ENCODE measurements at places on chromosomes 7 and 10. TPM values are rescaled to one million over a fixed set of nuclear protein-coding genes. Genes with fewer than 3 reads are reported as not detected.

GRCh38 chr10:30944005-30944404 lies 87.7 kb downstream of the ZNF438 start:
- no peak overlapping the region for H3K4me3 ChIP-seq
- peaks cover 15% of the 10 kb centered on the region for H3K4me1 ChIP-seq
- H3K27ac ChIP-seq = no peak overlapping the region
- ATAC-seq = no peak
- H3K27me3 ChIP-seq = no peaks in the 10 kb centered on the region

DNA sequence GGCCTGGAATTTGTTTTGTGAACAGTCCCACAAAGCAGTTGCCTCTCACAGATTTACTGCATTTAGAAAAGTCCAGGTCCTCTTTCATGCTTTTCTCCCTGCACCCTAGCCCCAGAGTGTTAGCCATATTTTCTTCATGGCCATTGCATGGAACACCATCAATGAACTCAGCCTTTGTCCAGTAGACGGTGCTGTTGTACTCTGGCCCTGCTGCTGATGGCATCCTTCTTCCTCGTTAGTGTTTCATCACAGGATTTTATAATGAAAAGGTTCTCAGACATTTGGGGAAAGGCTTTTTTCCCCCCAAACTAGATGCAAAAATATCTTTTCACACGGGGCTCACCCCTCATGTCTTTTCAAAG lies 93.0 kb upstream of the SLC25A13 start:
- ATAC-seq = no peak
- no peaks in the 10 kb centered on the region for H3K36me3 ChIP-seq
- no peaks in the 10 kb centered on the region for H3K4me1 ChIP-seq
- H3K27ac ChIP-seq = no peak overlapping the region
- no peaks in the 10 kb centered on the region for H3K27me3 ChIP-seq
- H3K4me3 ChIP-seq = no peak overlapping the region

DNA sequence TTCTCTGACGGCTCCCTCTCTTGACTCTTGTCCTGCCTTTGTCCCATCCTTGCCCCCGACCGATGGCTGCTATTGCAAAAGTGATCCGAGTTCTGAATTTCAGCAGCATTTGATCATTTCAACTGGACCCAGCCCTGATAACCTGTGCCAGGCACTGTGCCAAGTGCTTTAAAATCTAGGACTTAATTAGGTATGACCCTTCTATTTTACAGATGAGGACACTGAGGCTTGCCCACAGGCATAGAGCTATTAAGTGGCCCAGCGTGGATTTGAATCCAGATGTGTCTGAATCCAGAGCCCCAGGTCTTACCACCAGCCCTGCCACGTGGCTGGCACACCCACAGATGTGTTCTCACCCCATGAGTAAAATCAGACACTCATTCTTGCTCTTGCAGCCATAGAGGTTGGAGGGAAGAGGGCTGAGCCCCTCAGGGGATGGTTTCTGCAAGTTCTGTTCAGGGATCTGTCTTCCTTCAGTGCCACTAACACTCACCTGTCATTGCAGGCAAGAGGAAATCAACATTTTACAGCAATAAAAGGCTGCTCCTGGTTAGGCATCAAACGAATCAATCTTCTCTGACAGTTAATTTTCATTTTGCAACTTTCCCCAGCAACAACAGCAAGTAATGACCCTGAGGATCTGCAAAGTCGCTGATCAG lies 101.2 kb downstream of the GRID1 start:
- H3K36me3 ChIP-seq = no peaks in the 10 kb centered on the region
- no peak for ATAC-seq
- H3K27ac ChIP-seq = no peak overlapping the region
- H3K4me1 ChIP-seq = no peaks in the 10 kb centered on the region
- no peak overlapping the region for H3K4me3 ChIP-seq
- H3K27me3 ChIP-seq = peaks cover 86% of the 10 kb centered on the region

DNA sequence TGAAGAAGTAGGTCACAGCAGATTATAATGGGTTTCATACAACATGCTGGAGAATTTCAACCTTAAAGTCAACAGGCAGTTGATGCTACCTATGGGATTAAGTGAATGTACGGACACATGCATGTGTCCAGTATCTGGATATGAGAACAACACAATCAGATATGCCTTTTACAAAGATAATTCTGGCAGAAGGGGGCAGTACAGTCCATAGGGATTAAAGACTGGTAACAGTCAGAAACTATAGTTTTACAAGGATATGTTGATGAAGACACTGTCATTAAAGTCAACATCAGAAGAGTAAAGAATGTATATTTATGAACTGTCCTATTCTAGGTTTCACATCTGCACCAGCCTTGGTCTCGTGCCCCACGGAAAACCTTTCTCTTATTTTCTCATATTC lies 41.5 kb downstream of the ANKMY2 start:
- H3K36me3 ChIP-seq = no peaks in the 10 kb centered on the region
- no peak overlapping the region for H3K27ac ChIP-seq
- H3K27me3 ChIP-seq = no peaks in the 10 kb centered on the region
- no peaks in the 10 kb centered on the region for H3K4me1 ChIP-seq

GRCh38 chr10:3765146-3765545 lies 19.9 kb downstream of the KLF6 start:
- H3K27me3 ChIP-seq = no peaks in the 10 kb centered on the region
- no peaks in the 10 kb centered on the region for H3K4me1 ChIP-seq
- no peak for ATAC-seq
- no peak overlapping the region for H3K27ac ChIP-seq

DNA sequence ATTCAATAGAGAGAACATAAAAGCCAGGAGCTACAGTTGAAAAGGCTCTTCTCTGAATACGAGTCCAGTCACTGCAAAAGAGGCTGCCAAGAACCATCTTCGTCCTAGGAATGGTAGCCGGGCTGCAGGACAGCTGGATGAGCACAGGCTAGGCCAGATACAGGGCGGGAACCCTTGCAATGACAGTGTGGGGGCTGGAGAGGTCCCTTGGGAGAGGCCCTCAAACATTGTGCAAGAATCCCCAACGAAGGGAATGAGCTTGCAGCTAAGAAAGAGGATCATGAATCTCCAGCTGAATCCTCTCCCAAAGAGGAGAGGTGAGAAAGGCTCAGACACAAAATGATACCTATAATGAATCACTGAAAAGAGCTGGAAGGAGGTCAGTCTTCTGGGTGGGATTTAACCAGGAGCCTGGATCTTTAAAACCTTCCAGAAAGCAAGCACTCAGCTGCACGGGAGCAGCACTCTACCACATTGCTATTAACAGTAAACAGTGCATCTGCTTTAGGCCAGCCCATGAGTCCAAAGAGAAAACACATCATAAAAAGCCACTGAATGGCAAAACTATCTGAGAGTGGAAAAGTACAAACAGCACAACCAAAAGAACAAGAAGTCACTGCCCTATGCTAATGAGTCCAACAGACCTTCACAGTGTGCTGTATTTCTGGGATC lies 287.9 kb downstream of the TNS3 start:
- H3K4me1 ChIP-seq = peaks cover 6% of the 10 kb centered on the region
- no peaks in the 10 kb centered on the region for H3K36me3 ChIP-seq
- H3K27ac ChIP-seq = peak overlapping the region; percentile 54
- no peaks in the 10 kb centered on the region for H3K27me3 ChIP-seq
- peak; percentile 83 for ATAC-seq

DNA sequence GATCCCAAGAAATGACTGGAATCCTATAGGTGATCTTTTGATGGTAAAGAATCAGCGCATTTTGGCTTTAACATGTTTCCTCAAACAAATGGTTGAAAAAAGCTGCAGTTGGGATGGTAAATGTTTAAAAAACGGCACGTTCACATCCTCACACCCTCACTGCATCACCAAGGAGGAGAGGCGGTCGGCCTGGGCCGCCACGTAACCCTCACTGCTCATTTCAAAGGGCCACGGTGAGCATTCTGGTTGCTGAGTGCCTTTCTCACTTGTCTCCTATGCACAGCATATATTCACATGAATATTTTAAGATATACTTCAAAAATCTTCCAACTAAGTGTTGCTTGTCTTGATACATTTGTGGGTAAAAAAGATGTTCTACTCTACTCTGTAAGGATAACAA lies 233.2 kb downstream of the DNAJB6 start:
- no peaks in the 10 kb centered on the region for H3K36me3 ChIP-seq
- no peak for ATAC-seq
- peaks cover 16% of the 10 kb centered on the region for H3K27me3 ChIP-seq
- no peak overlapping the region for H3K27ac ChIP-seq

The NRCAM gene
- 2.9 TPM for total RNA-seq

Data from gastroesophageal sphincter (tissue), 4 donors.